Retinal pigment epithelial cell (primary cell): ENCODE measurements at places on chromosomes 12 and 14.

DNA sequence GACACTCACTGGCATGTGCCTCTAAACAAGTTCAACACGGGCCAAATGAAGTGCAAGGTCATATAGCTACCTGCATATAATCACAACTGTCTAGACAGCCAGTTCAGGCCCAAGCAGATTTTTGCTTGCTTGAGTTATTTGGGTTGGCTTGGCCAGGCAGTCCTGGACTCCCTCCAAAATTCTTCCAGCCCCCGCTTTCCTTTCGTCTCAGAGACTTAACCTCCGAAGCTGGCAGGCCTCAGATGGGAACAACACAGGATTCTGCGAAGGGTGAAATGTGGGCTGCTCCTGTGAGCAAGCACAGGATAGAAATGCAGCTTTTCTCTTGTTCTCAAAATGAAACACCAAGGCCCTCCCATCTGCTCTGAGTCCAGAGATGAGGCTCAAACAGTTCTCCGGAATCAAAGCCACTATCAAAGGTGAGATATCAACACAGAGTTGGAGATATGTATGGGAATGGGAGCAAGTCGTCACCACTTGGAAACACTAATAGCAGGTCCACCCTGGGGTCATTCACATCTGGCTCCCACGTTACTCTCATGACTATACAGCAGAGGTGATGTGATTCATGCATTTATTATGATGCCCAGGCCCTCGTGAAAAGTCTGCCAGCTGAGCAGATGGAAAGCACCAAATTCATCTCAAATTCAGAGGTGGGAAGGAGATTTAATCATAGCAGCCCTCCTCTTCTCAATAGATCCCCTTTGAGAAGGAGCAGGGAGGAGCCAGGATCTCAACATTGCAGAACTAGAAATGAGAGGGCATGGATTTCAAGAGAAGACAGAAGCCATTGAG lies 389.8 kb downstream of the NUAK1 start:
- DNase-seq = peak; percentile 48

GRCh38 chr14:37253905-37254304 lies 56.2 kb downstream of the MIPOL1 start:
- DNase-seq = no peak

DNA sequence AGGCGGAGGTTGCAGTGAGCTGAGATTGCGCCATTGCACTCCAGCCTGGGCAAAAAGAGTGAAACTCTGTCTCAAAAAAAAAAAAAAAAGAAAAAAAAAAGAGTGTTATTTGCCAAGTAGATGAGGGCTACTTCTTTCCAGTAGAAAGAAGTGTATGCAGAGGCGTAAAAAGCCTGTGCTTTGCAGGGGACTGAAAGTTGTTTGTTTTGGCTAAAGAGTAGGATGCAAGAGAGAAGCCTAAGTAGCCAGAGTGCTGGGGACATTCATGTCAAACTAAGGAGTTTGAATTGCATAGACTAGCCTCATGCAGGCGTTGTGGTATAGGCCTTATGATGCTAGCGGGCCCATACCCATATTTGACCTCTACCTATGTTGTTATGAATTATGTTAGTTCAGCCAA lies 9.5 kb downstream of the HSD17B6 start:
- no peak for DNase-seq

- no peak for DNase-seq
Observed at GRCh38 chr12:116534311-116535121, 24.7 kb upstream of the MAP1LC3B2 start.

DNA sequence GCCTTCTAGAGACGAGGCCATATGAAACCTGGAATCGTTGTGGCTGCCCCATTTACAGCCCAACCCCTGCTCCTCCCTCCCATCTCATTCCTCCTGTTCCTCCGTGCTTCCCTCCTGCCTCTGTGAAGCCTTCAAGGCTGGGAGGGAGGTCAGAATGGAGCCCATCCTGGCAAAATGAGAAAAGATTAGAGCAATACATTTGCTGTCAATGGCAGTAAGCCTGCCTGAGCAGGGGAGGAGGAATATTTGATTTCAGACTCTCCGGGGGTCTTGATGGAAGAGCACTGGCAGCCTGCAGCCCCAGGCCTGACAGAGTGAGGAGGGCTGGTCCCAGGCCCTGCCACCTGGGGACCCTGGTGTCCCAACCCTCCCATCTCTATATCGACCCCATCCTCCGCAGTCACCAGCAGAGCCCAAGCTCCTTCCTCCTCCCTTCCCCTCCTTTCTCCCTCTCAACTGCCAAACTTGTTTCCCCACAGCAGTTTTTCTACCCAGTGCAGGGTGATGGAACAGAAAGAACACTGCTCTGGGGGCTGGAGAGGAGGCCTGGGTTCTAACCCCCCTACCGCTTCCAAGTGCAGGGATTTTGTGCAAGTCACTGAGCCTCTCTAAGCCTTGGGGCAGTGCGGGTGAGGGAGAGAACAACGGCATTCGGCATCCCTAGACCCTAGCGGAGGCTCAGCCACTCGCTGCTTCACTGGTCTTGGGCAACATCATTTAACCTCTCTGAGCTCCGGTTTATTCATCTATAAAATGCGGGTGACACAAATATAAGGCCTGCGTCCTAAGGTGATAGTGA lies 16.0 kb upstream of the RACGAP1 start:
- no peak for DNase-seq

DNA sequence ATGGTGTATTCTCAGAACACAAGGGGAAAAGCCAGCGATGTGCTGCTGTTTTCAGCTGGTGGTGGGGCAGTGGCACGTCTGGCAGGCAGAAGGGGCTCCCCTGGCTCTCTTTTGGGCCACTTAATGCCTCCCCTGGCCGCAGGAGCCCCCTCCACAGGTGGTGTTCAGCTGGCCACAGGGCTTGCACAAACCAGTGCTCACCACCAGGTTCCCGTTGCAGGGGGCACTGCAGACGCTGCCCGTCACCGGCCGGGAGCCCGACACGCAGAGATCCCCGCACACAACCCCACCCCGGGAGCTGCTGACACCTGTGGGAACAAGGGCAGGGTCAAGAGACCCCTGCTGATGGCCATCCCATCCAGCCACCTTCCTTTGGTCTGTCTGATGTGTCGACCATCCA lies 6.7 kb downstream of the KRT83 start:
- DNase-seq = no peak

GRCh38 chr12:46608431-46609272 lies 217.1 kb downstream of the SLC38A4 start:
- DNase-seq = no peak

DNA sequence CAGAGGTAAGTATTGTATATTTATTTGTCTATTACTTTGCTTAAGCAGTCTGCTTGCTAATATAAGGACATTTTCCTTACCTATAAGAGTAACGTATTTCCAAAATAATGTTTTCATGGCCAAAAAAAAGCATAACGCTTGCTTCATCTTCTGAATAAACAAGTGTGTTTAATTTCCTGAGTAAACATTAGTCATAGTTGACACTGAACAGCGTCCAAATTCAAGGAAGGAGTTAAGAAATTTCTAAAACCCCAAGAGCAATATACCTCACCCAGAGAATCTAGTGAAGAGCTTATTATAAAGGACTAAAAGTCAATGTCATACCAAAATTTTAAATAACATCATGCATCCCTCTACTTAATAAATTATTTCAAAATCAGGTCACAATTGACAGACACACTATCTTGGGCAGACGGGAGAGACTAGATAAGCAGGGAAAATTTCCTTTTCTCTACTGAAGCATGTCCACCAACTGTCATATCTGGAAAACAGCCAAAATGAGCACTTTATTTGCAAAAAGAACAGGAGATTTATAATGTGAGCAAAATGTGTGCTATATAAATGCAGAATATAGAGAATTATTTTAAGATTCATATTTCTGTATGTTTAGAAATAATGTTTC lies 25.1 kb downstream of the ANKS1B start:
- no peak for DNase-seq

DNA sequence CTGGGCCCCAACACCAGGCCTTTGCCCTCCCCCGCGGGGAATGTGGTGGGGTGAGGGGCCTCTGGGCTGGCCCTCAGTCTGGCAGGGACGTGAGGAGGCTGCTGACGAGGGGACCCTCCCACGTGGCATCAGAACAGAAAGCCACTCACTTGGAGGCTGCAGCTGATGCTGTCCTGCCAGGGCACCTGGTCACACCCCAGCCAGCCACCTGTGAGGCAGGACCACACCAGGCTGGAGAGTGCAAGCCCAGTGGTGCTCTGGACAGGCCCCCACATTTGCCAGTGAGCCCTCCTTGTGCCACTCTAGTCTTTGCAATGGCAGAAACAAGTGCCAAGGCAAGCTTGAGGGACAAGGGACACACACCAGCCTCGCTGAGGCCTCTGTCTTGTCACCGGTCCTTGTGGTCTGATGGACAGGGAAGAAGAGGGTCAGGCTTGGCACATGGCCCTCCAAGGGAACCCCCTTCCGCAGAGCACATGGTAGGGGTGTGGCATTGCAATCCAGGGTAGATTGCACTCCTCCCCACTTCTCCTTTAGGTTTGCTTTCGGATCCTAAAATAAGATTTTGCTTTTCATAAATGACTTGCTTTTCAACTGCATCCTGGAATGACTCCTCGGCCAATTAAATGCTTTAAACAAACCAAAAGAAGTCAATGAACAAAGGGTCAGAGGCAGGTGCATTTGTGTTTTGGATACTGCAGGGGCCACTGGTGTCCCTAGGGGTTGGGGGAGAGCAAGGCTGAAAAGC lies 53.7 kb downstream of the CCDC88C start:
- no peak for DNase-seq

- no peak for DNase-seq
Observed at GRCh38 chr12:52044292-52044983, 6.8 kb upstream of the NR4A1 start.

DNA sequence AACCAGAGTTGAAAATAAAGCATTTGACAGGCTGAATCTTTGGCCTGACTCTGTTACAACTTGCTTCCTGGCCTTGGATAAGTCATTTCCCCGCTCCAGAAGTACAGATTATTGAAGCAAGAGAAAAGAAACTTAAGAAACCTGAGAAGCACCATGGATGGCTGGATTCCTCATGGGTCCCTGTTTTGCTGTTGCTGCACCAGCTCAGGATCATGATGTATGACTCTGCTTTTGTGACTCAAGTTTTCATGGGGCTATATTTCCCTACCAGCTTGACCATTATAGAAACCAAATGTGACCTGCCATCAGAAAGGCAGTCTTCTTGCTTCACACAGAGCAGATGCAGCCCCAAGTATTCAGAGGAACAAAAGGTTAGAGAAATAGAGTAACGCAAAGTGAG lies 921.8 kb downstream of the BCL11B start:
- peak; percentile 11 for DNase-seq

- peak; percentile 43 for DNase-seq
Observed at GRCh38 chr12:56838621-56839488, 75.7 kb downstream of the HSD17B6 start.

GRCh38 chr12:14769466-14769968 lies 33.8 kb downstream of the WBP11 start:
- no peak for DNase-seq

DNA sequence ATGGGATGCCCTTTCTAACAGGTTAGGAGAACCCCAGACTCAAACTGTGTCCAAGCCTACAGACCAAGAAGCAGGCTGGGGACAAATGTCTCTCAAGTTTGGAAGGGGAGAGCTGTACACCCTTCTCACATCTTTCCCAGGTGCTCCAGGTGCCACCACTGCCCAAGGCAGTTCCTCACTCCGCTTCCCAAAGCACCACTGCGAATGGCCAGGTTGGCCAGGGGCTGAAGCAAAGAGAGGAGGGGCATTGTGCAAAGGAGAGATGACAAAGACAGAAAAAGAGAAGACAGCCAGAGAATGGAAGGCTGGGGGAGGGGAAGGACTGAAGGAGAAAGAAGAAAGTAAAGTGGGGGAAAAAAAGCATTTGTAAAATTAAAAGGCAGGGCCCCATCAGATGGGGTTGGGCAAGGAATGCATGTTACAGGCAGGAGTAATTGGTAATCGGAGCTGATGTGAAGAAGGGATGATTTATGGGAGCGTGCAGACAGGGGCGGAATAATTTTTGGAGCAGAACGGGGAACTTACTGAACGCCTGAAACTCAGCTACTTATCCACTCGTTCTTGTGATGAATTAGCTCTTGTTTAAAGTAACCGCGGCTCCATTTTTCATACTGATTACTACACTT lies 165.8 kb downstream of the ESRRB start:
- no peak for DNase-seq

- DNase-seq = no peak
Observed at GRCh38 chr12:124629789-124630480, 62.5 kb upstream of the NCOR2 start.

GRCh38 chr12:115572440-115572839 lies 705.1 kb downstream of the MED13L start:
- DNase-seq = no peak

- DNase-seq = no peak
Observed at GRCh38 chr12:46131732-46132469, 136.9 kb downstream of the SLC38A1 start.

- no peak for DNase-seq
Observed at GRCh38 chr12:131140697-131141096, 187.0 kb downstream of the ADGRD1 start.

- no peak for DNase-seq
Observed at GRCh38 chr12:2027351-2027750, 23.1 kb upstream of the DCP1B start.

DNA sequence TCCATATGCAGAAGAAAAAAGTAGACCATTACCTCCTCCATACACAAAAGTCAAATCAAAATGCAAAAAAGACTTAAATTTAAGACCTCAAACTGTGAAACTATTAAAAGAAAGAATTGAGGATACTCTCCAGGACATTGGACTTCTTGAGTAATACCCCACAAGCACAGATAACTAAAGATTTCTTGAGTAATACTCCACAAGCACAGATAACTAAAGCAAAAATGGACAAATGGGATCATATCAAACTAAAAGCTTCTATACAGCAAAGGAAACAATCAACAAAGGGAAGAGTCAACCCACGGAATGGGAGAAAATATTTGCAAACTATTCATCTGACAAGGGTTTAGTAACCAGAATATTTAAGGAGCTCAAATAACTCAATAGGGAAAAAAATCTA lies 427.9 kb downstream of the CCDC91 start:
- no peak for DNase-seq

DNA sequence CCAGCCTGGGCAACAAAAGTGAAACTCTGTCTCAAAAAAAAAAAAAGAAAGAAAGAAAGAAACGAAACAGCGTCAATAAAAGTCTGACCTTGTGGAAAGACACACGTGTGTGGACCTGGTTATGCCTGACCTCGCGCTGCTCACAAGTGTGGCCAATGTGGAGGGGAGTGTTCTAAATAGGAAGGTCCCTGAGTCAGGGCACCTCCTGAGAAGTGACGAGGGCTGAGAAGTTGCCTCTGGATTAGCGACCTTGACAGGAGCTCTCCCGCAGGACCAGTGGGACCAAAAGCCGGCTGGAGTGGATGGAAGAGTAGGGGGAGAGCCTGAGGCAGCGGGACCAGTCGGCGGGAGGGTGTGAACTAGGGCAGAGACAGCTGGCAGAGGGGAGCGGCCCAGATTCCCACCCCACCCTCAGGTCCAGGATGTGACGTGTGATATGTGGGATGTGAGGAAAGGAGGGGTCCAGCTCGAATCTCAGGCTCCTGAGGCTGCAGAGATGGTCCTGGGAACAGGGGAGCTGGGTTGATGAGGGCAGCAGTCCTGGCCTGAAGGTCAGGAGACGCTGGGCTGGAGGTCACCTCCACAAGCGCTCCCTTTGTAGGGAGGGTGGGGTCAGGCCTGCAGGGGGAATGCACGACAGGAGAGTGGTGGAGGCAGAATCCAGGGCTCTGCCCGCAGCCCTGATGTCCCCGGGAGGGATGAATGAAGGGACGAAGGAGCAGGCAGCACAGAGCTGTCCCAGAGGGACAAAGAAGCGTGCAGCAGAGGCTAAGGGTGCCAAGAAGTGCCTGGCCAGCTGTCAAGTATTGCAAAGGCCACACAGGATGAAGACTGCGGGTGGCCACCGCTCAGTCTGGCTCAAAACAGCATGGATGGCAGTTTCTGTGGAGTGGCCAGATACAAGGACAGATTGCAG lies 24.8 kb upstream of the GPR68 start:
- DNase-seq = no peak
